HEK293T (cell line): ENCODE measurements at places on chromosomes 4 and X.

DNA sequence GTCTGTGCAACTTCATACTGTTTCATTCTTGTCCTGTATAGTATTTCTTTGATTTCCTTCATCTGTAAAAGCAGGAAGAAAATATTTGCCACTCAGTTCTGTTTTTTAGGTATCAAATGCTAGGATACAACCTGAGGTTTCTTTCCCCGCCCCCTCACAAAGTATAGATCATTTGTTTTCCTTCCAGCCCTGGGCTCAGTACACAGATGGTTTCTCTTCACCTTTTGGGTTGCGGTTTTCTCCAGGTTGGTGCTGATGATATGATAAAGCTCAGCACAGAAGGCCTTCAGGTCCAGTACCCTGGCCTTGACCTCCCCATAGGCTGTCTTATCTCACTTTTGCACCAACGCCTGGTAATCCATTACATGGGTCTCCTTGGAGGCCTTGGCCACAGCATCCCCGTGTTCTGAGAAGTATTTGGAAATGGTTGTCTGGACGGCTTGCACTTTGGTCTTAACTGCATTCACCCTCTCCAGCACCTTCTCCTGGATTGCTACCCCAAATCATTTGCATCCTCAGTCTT is 35.2 kb downstream of the PTTG2 start:
- no peak for DNase-seq

DNA sequence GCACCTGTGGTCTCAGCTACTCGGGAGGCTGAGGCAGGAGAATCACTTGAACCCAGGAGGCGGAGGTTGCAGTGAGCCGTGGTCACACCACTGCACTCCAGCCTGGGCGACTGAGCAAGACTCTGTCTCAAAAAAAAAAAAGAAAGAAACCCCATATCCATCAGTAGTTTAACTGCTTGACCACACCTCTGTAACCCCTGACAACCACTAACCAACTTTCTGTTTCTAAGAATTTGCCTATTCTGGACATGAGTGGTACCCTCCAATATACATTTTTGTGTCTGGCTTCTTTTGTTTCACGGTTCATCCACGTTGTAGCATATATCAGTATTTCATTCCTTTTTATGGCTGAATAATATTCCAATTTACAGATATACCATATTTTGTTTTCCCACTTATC is 9.1 kb downstream of the PPAT start:
- no peak for DNase-seq

DNA sequence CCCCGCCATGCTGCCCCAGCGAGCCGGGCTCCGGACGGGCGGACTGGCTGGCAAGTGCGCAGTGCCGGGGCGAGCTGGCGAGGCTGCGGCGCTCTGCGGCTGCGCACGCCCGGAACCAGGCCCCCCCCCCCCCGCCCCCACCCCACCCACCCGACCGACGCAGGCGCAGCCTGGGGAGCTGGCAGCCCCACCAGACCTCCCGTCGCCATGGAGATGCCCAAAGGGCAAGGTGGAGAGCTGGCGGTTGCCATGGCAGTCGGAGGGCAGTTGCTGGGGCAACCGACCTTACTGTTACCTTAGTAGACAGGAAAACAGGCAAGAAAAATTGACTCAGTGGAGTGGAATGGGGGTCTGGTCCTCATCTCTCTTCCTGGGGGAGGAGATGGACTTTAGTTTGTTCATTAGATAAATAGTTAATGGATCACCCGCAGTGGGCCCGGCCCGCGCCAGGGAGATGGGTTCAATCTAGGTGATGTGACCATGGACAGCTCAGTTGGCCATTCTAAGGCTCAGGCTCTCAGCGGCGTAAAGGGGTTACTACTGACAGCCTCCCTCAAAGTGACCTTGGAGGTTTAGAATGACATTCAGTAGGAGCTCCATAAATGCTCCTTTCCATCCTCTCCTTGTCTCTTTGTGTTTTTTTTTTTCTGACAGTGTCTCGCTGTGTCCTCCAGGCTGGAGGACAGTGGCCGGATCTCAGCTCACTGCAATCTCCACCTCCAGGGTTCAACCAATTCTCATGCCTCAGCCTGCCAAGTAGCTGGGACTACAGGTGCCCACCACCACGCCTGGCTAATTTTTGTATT is at the start of gene PCSK1N:
PCSK1N (minus strand) TSS at position 87 of the 806 bp plus-strand sequence; CDS start at position 9, 78 bp downstream.
- peak; percentile 68 for DNase-seq

- DNase-seq, result no peak
These were observed 313.0 kb downstream of the ARHGAP10 start for GRCh38 chr4:148044912-148045352.

GRCh38 chr4:17794730-17795129 is 13.3 kb upstream of the FAM184B start:
- DNase-seq, result no peak

- DNase-seq, result no peak
These were observed 430.5 kb upstream of the PABPC4L start for GRCh38 chr4:134632056-134632455.

DNA sequence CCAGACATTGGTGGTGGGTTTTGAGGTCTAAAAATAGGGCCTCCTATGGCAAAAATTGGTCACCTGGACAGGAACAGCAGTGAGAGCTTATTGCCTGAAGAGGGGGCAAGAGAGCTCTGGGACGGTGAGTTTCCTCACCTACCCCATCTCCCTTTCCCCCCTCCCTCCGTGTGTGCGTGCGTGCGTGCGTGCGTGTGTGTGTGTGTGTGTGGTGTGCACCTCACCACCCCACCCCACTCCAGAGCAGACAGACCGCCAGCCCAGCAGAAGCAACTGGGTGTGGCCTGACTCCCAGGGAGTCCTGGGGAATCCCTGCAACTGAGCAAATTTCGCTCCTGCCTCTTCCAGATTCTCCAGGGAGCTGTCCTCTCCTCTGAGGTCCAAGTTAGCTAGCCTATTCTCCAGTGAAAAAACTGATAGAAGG is 44.7 kb downstream of the PRPS1 start:
- DNase-seq, result peak; percentile 82

- no peak for DNase-seq
These were observed 90.0 kb upstream of the AFAP1 start for GRCh38 chr4:8029689-8030088.

GRCh38 chrX:132017431-132018185 is 5.5 kb upstream of the STK26 start:
- no peak for DNase-seq

- DNase-seq, result no peak
These were observed 60.4 kb upstream of the ATXN3L start for GRCh38 chrX:13380211-13380610.

DNA sequence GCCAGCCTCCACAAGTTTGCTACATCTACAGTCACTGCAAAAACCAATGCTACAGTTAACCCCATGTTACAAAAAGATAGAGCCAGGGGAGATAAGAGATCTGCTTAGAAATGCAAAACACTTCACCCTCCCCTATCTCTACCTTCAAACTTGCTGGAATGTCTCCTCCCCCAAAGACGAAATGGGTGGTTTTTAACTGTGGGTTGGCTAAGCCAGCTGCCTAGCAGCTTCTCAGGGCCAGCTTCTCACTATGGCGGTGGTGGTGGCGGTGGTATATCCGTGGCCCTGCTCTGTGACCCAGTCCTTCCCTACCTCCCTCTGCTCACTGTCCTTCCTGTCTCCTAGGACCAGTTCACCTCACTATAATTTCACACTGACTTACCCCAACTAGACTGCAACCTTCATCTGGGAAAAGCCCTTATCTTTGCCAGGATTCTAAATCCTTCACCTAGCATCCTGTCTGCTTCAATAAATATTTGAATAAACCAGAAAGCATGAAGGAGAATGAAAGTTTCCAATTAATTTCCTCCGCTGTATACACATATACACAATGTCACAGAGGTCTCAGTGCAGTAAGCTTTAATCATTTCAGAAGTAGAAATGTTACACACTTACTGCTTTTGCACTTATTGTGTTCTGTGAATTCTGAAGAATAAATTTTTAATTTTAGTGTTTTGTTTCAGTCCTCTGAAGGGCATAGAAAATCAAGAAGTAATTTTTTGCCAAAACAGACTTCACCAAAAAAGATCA is 46.3 kb downstream of the SH3KBP1 start:
- DNase-seq, result no peak

- DNase-seq, result no peak
These were observed 1.2 kb upstream of the GATA1 start for GRCh38 chrX:48785186-48785539.

DNA sequence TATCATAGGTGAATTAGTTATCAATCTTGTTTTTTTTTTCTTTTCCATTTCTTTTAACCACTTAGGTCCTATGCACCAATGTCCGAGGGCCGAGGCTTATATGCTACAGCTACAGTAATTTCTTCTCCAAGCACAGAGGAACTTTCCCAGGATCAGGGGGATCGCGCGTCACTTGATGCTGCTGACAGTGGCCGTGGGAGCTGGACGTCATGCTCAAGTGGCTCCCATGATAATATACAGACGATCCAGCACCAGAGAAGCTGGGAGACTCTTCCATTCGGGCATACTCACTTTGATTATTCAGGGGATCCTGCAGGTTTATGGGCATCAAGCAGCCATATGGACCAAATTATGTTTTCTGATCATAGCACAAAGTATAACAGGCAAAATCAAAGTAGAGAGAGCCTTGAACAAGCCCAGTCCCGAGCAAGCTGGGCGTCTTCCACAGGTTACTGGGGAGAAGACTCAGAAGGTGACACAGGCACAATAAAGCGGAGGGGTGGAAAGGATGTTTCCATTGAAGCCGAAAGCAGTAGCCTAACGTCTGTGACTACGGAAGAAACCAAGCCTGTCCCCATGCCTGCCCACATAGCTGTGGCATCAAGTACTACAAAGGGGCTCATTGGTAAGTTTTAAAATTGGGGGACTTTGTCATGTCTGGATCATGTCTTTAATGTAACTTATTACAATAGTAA is 250.7 kb downstream of the RAPGEF2 start:
- DNase-seq, result no peak

GRCh38 chr4:169485791-169486742 is 126.3 kb downstream of the NEK1 start:
- DNase-seq, result peak; percentile 51

DNA sequence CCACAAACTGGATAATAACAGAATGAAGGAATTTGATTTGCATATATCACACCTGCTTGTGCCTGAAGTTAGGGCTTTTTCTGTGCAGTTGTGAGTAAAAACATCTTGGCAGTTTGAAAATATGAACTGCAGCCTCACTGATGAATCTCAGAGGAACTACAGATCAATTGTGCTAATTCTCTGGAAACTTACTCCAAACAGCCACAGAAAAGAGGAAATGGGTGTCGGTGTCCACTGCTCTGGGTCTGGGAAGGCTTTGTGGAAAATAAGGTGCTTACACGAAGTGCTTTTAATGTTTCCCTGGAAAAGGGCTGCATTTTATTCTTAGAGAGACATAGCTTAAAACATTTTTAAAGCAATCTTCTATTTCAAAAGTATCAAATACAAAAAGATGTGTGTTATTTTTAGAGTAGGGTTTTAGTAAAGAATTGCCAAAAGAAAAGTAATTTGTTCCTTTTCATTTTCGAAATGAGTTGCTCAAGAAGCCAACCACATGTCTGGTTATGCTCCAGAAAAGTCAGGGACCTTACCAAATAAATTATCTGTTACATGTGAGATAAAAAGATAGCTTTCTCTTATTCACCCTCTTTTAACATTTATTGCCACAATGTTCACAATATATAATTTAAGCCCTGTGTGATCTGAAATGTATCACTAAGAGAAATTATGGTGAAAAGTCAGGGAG is 240.1 kb downstream of the FRAS1 start:
- DNase-seq, result no peak

- DNase-seq, result no peak
These were observed 404.8 kb downstream of the NLGN4X start for GRCh38 chrX:5823903-5824302.

DNA sequence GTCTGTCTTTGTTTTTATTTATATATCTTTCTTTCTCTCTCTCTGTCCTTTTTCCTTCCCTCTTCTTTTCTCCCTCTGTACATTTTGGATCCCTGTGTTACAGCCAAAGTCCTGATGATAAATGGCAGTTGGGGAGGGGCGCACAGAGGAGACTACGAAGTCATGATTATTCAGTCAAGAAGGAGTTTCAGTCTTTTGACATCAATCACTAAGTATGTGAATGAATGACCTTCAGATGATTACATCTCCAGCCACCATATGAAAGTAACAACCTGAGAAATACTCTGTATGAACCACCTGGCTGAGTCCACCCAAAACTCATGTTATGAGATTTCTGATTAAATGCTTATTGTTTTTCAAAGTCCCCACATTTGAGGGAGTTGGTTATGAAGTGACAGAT is 45.0 kb downstream of the UGT2B7 start:
- DNase-seq, result no peak

DNA sequence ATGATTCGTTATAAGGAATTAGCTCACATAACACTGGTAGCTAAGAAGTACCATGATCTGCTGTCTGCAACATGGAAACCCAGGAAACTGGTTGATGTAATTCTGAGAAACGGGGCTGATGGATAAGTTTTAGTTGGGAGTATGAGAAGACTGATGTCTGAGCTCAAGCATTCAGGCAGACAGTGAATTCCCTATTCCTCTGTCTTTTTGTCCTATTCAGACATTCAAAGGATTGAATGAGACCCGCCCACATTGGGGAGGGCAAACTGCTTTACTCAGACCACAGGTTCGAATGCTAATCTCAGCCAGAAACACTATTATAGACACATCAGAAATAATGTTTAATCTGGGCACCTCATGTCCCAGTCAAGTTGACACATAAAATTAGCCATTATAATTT is 515.5 kb downstream of the STPG2 start:
- no peak for DNase-seq

DNA sequence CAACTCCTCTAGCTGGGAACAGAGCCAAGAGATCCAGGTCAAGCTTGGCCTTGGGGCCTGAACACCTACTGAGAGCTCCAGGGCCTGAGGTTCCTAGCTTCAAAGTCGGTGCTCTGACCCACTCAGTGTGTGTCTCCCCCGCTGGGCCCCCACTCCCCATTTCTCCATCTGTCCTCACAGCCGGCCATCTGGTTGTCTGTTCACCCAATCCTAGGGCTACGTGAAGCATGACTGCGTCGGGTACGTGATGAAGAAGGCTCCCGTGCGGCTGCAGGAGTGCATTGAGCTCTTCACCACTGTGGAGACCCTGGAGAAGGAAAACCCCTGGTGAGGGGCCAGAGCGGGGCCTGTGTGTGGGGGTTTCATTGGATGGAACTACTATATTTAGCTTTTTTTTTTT is 12.3 kb downstream of the USP11 start:
- no peak for DNase-seq

- no peak for DNase-seq
These were observed 50.6 kb upstream of the RAPGEF2 start for GRCh38 chr4:159052315-159052714.

DNA sequence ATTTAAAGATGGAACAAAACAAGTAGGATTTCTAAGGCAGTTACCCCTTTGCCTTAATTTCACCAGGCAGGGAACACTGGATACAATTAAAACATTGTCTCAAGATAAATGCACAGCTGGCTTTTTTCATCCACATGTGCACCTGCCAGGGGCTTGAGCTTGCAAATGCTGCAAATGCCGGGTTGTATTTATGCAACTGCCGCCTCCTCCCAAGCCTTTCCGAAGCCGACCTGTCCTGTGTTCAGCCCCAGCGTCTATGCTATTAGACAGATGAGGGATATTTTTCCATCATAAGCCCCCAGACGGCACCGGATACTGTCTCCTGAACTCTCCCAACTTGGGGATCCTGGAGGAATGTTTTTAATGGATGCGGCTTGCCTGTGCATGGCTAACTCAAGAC is 251.6 kb downstream of the CRLF2 start:
- DNase-seq, result no peak
